Cortex of kidney (tissue), 1 donor: ENCODE measurements at places on chromosomes 12 and 14.

GRCh38 chr12:52189376-52190174 is 2.2 kb downstream of the KRT80 start:
- DNase-seq, result no peak

DNA sequence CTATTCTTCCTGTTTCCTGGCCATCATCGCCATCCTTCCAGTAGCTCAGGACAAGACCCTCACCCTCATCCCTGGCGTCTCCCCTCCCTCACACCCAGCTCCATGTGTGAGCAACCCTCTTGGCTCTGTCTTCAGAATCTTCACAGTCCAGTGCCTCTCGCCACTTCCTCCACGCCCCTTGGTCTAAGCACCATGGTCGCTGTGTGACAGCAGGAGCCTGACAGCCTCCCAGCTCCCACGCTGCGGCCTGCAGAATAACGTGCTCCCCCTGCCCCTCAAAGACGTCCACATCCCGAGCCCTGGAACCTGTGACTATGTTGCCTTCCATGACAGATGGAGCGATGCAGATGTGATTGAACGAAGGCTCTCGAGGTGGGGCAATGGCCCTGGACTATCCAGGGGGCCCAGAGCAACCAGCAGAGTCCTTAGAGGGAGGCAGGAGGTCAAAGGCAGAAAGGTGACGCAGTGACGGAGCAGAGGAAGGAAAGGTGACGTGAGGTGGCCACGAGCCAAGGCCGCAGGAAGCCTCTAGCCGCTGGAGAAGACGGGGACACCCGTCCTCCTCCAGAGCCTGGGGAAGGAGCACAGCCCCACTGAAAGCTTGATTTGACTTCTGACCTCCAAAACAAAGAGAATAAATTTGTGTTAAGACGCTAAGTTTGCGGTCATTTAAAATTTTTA is 139.8 kb downstream of the CALM1 start:
- DNase-seq, result no peak

- no peak for DNase-seq
Observed at GRCh38 chr14:80055226-80055625, 156.1 kb downstream of the DIO2 start.

- no peak for DNase-seq
Observed at GRCh38 chr14:97267509-97267908, 470.3 kb downstream of the VRK1 start.

DNA sequence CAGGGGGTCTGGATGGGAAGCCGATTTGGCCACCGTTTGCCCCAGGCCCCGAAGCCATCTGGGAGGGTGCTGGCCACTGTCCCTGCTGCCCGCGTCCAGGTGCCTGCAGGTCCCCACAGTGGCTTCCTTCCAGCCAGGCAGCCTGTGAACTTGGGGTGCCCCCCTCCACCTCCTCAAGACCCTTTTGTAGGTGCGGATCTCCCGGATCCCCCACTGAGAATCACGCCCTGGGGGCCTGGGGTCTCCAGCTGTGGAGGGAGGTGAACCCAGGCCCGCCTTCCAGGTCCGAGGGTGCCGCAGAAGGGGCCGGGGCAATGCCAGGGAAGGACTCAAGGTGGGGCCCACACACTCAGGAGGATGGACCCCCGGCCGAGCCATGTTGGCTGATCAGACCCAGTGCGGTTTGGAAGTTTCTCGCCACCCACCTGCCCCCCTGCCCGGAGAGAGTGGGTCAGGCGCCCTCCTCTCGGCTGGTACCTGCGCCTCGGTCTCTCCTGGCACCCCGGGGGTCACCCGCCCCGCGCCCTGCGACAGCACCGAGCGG is 1.7 kb downstream of the MMP17 start:
- DNase-seq, result no peak

DNA sequence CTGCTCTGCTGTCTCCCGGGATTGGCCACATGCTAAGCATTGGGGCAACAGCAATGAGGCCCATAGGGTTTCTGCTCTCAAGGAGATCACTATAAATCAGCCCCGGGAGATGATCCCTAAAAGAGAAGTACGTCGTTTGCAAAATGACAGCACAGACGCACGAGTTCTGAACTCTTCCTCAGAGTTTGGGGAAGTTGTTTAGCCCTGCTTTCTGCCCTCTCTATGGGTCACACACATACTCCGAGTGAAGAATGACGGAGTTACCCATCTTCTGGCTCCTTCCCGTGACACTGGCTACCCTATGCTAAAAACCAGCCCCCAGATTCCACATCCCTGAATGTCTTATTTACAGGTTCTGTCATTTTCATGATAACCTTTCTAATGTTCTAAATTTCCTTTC is 258.0 kb upstream of the PLEKHG7 start:
- no peak for DNase-seq

DNA sequence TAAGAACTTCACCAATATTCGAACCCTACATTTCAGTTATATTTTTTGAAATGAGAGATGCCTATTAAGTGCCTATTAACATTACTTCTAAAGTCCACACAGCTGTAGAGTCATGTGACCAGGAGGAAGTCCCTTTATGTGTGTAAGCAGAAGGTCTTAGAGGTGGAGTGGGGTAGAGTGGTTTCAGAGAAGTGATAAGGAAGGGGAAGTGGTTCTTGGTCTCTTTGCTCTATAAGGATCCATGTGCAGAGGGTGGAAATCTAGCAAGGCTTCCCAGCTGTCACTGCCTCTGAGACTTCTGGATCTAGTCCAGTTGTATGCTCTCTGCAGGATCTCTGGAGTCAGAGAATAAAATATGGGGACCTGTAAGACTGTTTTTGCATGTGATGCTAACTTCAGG is 673.9 kb downstream of the FLRT2 start:
- no peak for DNase-seq
